Stimulated activated naive CD8-positive, alpha-beta T cell treated with anti-CD3 and anti-CD28 coated beads, Interleukin-15, Interleukin-2, amounts not matched to agents 100 U/mL and 50 U/mL, for 24 hours (primary cell): ENCODE measurements at places on chromosomes 4 and X.

DNA sequence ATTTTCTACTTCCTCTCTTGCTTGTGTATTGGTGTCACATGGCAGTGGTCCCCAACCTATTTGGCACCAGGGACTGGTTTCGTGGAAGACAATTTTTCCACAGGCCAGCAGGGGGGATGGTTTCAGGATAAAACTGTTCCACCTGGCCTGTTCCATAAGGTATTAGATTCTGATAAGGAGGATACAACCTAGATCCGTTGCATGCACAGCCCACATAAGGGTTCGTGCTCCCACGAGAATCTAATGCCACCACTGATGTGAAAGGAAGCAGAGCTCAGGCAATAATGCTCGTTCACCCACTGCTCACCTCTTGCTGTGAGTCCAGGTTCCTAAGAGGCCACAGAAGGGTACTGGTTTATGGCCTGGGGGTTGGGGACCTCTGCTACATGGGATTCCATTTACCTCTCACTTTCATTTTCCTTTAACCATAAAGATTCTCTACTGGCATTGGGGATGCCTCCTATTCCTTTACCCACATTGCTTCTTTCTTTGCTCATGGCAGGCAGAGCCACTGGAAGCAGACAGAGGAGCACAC lies 38.1 kb downstream of the SEC31A start:
- DNase-seq: no peak

- DNase-seq: no peak
Measured at GRCh38 chr4:138996090-138996489, 19.5 kb upstream of the NOCT start.

DNA sequence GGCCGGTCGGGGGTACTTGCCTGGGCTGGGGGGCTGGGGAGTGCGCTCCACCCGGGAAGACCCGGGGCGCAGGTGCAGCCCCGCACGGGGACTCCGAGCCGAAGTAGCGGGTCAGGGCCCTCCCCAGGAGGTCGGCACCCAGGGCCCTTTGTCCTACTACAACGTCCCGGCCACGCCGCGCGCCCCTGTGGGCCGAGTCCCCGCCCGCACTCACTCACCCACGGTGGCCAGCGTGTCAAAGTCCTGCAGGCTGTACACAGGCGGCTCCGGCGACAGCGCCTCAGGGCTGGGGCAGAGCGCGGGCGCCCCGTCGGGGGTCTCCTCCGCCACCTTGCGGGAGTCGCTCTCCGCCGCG lies 602 bp downstream of the PRKX start:
- DNase-seq: no peak

GRCh38 chrX:132292793-132293192 lies 73.5 kb upstream of the RAP2C start:
- DNase-seq: peak; percentile 3
